ENCODE measurements at places on chromosomes 6 and 20. TPM values are rescaled to one million over a fixed set of nuclear protein-coding genes. Genes with fewer than 3 reads are reported as not detected.

The DDX43 gene
- total RNA-seq = 1.8 TPM

DNA sequence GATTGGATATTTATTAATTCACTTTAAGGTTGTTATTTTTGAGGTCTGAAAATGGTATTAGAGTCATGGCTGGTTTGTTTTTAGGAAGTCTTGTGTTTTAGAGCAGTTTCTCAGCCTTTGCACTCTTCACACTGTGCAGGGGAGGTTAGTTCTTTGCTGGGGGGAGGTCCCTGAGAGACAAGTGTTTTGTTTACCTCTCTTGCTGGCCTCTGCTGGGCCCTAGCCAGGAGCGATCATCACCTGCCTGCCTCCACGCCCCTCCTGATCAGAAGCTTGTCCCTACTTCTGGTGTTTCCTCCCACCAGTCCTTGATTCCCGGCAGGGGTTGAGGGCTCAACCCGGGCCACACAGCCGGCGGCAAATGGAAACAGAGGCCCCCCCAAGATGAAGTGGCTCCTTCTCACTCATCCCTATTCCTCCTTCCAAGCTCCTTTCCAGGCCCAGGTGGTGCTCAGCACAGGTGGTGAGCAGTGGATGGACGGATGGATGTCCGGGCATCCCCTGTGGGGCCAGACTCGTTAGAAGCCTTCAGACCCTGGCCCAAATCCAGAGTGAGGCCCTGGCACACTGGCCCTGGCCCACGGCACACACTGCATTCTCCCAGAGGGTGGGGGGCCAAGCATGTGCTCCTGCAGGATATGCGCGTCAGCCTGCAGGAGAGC, 51.3 kb downstream of the GRM4 start:
- no peak for DNase-seq

- no peak for DNase-seq
Observed at GRCh38 chr20:53557130-53557529, 36.5 kb downstream of the ZNF217 start.

DNA sequence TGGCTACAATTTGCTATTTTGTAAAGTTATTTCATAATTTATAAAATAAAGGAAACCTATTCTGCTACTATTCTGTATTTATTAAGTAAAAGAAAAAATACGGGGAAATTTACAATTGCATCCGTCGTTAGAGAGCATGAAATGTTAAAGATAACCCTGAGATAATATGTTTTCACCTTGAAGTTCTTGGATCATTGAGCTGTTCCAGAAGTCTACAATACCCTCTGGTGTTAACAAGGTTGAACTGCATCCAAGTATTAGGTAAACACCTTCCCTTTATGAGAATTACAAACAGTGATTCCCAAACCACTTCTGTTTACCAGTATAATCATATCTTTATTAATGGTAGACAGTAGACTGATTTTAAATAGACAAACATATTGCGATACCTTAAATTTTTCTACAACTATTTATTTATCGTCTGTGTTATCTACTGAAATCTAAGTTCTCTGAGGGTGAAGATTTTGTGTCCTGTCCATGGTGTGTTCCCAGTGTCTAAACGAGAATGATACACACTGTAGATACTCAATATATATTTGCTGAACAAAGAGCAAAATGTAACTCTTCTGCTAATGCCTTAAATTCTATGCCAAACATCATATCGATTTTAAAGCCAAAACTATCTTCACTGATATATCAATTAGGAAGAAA, 28.2 kb downstream of the TBC1D32 start:
- no peak for DNase-seq

The SRSF12 gene
- 3.4 TPM for total RNA-seq

The HIVEP2 gene
- total RNA-seq = 47.3 TPM

The CLPSL1 gene
- not detected for total RNA-seq

GRCh38 chr20:3786126-3786484, 435 bp downstream of the CENPB start:
- DNase-seq = no peak

DNA sequence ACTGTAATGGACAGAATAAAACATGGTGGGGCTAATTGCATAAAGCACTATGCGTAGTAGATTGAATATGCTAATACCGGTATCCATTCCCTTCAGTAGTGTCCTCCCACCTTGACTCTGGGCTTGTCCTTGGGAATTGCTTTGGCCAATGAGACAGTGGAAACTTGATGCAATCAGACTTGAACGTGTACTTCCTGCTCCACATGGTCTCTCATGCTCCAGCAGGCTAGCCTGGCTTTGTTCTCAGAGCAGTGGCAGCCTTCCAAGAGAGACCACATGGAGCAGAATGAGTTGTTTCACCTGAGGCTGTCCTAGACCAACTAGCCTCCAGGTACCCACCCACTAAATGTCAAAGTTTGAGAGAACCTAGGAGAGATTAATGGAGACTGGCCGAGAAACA, 37.0 kb upstream of the BTBD3 start:
- DNase-seq = no peak

GRCh38 chr6:85673198-85674139, 30.8 kb upstream of the SYNCRIP start:
- no peak for DNase-seq

The RAB44 gene
- 0.37 TPM for total RNA-seq

The CLPSL2 gene
- total RNA-seq = not detected

The PCNA gene
- 26.4 TPM for total RNA-seq

- no peak for DNase-seq
Observed at GRCh38 chr6:36443471-36444428, 950 bp downstream of the KCTD20 start.

GRCh38 chr20:48826069-48826468, 1.7 kb downstream of the PREX1 start:
- DNase-seq = no peak

The COX4I2 gene
- not detected for total RNA-seq

The GCNT2 gene
- total RNA-seq = 3.8 TPM

- DNase-seq = no peak
Observed at GRCh38 chr6:74410630-74411029, 714.6 kb downstream of the CD109 start.

- DNase-seq = no peak
Observed at GRCh38 chr6:98124171-98124570, 710.2 kb upstream of the POU3F2 start.

DNA sequence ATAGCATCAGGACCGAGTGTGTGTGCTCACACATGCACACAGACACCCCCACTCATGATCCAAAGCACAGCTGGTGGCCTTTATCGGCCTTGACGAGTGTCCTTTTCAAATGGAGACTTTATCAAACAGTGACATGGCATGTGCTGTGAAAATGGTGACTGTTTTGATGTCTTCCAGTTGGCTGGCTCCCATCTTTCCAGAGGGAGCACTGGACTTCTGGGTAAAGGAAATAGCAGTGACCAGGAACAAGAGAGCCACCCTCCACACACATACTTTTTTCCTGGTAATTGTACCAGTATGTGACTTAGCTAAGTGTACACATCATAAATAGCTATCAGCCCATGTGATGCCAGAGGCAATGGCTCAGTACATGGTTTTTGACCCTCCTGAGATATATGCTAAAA, 52.7 kb downstream of the ZDHHC14 start:
- no peak for DNase-seq

The PACRG gene
- total RNA-seq = not detected

DNA sequence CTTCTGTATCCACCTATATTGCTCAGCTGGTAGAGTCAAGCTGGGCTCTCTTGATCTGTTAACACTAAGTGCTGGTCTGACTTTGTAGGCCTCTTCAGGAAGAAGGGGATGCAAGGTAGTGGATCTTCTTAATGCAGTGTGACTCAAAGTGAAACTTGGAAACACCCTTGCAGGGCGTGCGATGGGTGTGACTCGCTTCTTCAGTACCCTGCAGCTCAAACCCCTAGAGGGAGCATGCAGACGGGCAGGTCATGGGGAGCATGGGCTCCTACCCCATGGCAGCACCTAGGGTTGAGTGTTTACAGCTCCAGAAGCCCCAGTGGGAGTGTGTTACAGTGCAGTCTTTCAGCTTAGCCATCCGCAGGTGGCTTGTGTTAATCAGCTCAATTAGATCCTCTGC, 757 bp upstream of the SAMD3 start:
- no peak for DNase-seq

- DNase-seq = no peak
Observed at GRCh38 chr6:13297391-13297790, 30.9 kb downstream of the TBC1D7 start.

DNA sequence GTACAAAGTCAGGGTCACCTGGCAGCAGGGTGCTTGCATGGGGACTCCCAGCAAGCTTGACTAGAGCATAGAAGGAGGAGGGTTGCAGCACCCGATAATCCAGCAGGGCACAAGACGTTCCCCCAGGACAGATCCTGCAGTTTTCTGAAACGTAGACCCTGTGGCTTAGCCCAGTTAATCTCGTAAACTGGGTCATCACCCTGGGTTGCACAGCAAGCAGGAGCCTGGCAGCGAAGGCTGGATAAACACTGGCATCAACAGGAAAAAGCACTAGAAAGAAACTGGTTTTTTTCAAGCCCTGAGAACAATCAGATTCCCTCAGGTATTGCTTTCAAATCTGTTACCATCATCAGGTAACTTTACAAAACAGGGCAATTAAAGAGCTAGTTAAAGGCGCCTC, 92.6 kb downstream of the PDE7B start:
- no peak for DNase-seq

The UFL1 gene
- total RNA-seq = 19.1 TPM

The TBXT gene
- not detected for total RNA-seq

DNA sequence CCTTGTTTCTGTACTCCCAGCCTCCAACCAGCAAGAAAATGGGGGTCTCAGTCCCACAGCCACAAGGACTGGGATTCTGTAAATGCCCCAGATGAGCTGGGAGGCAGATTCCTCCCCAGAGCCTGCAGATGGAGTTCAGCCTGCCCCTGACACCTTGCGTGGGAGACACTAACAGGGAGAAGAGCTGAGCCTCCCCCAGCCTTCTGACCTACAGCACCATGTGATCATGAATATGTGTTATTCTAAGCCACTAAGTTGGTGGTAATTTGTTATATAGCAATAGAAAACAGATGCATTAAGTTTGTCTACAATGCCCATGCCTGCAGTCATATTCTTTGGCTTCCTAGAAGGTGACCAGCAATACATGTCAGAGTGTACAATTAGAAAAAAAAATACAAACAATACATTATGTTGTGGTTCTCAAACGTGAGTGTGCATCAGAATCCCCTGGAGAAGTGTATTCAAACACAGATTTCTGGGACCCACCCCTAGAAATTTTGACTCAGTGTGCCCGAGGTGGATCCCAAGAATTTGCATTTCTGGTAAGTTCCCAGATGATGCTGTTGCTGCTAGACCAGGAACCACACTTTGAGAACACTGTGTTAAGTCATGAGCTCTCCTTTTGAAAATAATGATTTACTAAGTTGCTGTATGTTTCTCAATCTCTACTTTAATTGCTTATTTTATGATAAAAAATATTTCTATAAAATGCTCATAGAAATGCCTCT, 39.9 kb downstream of the SLC22A3 start:
- DNase-seq = no peak

The TFAP2D gene
- total RNA-seq = not detected

DNA sequence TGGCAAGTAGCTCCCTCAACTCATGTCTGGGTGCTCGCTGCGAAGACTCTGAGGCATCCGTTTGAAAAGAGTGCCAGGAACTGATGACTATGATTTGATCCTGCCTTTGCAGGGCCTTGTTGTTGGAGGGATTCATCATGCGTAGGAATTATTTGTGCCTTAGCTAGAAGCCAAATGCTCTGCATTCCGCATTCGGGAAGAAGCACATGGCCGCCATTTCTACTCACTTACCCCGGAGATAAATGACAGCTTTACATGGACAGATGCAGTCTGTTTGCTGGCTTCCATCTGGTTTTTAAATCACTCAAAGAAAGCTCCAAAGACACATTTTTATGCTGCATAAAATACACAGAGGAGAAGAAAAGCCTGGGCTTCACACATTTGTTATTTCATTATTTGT, 363.3 kb upstream of the CDH4 start:
- no peak for DNase-seq

GRCh38 chr6:107712665-107713551, 111.2 kb downstream of the SCML4 start:
- no peak for DNase-seq

DNA sequence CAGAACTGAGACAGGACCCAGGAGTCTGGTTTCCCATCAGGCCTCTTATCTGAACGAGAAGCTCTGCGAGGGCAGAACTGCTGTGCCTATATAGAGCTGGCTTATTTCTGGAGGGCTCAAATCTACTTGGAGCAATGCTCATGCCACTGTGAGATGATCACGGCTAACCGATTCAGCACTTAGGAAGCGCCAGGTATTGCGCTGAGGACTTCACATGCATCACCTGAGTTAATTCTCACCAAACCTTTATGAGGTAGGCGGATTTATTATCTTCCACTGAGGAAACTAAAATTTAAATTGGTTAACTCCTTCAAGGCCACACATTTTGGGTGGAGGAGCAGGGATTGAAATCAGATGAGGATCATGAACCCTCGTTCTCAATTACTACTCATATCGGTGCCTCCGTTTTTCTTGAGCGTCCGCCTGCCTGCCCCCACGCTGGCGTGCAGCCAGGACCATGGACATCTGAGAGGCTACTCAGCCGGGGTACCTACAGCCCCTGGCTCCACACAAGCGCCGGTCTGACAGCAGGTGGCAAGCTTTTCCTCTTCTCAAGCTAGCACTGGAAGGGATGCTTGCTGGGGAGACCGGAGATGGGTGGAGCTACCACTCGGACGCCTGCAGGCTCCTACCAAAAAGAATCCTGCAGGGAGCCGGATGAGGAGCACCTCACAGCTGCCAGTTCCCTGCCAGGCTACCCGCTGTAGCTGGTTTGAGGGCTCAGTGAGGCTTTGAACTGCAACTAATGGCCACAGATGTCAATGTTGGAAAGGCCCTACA, 1.0 kb upstream of the PCIF1 start:
- DNase-seq = no peak

The ADGRG6 gene
- 68.6 TPM for total RNA-seq

DNA sequence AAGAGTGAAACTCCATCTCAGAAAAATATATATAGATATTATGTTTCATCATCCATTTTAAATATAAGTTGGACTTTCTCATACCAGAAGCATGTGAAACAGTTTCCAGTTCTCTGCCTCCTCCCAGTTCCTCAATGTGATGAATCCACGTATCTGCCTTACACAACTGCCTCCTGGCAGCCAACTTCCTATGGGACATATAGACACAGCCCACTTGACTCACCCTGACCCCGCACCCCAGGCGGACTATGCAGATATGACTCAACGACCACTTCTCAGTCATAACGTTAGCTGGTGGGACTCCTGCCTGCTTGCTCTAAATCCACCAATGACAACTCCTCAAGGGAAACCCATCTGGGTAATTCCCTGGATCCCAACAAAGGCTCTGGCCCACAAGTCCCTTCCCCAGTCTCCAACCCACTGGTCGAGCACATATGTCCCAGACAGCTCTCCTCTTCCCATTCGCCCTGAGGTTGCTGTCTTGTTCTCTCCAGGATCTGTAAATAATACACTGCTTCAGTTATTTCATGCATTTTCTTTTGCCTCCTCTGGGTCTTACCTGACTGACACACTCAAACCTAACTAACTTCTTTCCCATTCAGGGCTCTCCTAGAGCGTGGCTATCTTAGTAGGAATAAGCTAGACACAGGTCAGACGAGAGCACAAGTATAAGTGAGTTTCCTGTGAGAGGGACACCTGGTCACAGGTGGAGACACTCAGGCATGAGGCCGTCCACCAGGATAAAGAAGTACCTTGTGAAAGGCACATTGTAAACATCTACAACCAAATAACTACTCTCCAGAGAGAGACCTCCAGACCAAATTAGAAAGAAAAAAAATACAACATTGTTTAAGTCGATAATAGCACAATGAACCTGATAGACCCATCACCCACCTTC, 548.5 kb downstream of the CD83 start:
- DNase-seq = peak; percentile 41

The GSTA3 gene
- not detected for total RNA-seq

The HSPA12B gene
- total RNA-seq = 29.7 TPM
